ENCODE measurements at places on chromosomes 1 and 21. TPM values are rescaled to one million over a fixed set of nuclear protein-coding genes. Genes with fewer than 3 reads are reported as not detected.

HFM1 gene
- not detected for total RNA-seq

PFKL gene
- total RNA-seq, result 218 TPM

TEDDM1 gene
- total RNA-seq, result not detected

DNMT3L gene
- not detected for total RNA-seq

PRR9 gene
- not detected for total RNA-seq

AMY1A gene
- total RNA-seq, result not detected

ADCY10 gene
- total RNA-seq, result 0.13 TPM

TNFSF18 gene
- not detected for total RNA-seq

LY9 gene
- 46.4 TPM for total RNA-seq

DRAXIN gene
- total RNA-seq, result 0.60 TPM

HPCAL4 gene
- 2.6 TPM for total RNA-seq

CRABP2 gene
- total RNA-seq, result 0.58 TPM

GUCA2A gene
- not detected for total RNA-seq

VPS13D gene
- total RNA-seq, result 28.1 TPM

MAN1C1 gene
- 24.1 TPM for total RNA-seq
